ENCODE measurements at places on chromosomes 6 and 20. TPM values are rescaled to one million over a fixed set of nuclear protein-coding genes. Genes with fewer than 3 reads are reported as not detected.

DNA sequence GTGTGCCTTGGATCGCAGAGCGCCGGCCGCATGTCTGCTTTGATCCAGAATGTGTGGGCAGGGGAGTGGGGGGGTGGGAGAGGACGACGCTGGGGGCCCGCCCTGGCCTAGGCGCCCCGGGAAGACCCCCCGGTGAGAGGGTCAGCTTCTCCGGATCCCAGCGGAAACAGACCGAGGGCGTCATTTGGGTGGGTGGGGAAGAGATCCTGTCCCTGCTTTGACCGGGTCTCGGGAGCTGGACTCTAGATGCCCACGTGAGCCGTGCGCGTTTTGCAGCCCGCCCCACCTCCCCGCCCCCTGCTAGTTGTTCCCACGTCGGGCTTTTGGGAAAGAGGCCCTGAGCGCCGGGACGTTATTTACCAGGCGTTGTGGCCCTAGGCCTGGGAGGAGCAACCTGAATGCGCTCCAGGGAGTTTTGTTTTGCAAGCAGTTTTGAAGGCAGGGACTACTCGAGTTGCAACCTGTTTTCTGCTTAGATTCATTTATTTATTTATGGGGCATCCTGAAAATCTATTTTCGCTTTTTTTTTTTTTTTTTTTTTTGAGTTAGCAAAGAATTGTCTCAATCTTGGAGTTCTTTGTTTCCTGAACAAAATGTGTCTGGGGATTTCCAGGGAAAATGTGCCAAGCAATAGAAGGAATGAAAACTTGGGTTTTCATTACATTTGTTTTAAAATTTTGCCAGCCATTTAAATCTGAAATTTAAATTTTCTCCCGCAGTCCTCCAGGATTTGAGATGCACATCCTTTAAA, 1.6 kb downstream of the DSP start:
- H3K4me1 ChIP-seq: peaks cover 26% of the 10 kb centered on the region
- peaks cover 64% of the 10 kb centered on the region for H3K27me3 ChIP-seq
- peak overlapping the region; percentile 61 for H3K4me3 ChIP-seq

DNA sequence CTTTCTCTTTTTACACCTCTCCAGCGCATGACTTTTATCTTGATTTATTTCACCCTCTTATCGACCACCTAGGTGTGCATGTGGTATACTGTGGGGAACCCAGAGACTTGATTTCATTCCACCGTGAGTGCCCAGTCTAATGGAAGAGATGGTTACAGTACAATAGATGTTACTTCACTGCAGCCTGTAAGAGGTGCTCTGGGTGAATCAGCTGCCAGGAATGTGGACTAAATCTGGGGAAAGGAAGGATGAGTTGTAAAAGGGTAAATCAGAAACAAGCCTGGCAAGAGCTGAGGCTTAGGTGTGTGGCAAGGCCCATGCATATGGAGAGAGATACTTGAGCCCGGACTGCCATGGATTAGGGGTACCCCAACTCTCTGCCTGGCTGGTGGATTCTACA, 7.4 kb downstream of the STK35 start:
- H3K4me3 ChIP-seq: no peak overlapping the region
- H3K4me1 ChIP-seq: peaks cover 86% of the 10 kb centered on the region
- H3K27me3 ChIP-seq: no peaks in the 10 kb centered on the region
- DNase-seq: no peak
- peak overlapping the region; percentile 18 for H3K27ac ChIP-seq
- peaks cover 8% of the 10 kb centered on the region for H3K36me3 ChIP-seq

DNA sequence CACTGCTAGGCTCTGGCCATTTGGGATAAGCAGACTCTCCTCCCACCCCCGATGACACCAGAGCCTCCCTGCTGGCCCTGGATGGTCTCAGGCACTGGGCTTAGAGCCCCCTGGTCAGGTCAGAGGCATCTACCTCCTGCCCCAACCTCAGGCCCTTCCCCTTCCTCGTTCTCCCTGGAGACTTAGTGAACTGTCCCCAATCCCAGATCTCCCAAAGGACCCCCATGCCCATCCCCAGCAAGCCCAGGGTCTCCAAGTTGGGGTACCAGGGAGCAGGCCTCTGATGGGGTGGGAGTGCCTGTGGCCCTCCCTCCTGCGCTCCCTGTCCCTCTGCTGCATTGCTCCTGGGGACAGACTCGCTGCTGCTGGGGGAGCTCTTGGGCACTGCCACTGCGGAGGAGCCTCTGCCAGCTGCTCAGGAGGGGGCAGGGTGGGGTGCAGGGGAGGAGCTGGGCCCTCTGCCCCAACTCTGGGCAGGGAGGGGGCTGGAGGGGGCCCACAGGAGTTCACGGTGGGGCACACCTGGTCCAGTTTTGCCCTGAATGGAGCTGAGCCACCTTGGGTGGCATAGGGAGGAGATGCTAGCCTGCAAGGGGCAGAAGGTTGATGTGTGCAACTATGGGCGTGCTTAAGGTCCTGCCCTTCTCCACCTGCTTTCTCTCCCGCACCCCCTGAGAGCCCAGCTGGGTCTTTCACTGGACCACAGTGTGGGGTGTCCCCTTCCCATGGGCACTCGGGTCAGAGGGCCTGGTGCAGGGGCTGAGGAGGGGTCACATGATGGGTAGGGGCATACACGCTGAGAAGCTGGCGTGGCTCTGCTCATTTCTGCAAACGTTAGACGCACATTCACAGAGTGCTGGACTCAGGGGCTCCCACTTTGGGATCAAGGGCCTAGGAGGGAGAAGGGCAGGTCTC, 40.4 kb downstream of the SPDEF start:
- H3K27ac ChIP-seq: no peak overlapping the region
- H3K36me3 ChIP-seq: no peaks in the 10 kb centered on the region
- H3K4me3 ChIP-seq: no peak overlapping the region

- H3K27ac ChIP-seq: no peak overlapping the region
- H3K4me3 ChIP-seq: no peak overlapping the region
- peaks cover 11% of the 10 kb centered on the region for H3K36me3 ChIP-seq
- H3K27me3 ChIP-seq: no peaks in the 10 kb centered on the region
Observed at GRCh38 chr20:18031888-18032509, 25.7 kb downstream of the OVOL2 start.

- no peak for DNase-seq
- H3K4me1 ChIP-seq: no peaks in the 10 kb centered on the region
- no peaks in the 10 kb centered on the region for H3K36me3 ChIP-seq
- H3K27me3 ChIP-seq: no peaks in the 10 kb centered on the region
- H3K27ac ChIP-seq: no peak overlapping the region
Observed at GRCh38 chr6:121890307-121890910, 455.0 kb downstream of the GJA1 start.

DNA sequence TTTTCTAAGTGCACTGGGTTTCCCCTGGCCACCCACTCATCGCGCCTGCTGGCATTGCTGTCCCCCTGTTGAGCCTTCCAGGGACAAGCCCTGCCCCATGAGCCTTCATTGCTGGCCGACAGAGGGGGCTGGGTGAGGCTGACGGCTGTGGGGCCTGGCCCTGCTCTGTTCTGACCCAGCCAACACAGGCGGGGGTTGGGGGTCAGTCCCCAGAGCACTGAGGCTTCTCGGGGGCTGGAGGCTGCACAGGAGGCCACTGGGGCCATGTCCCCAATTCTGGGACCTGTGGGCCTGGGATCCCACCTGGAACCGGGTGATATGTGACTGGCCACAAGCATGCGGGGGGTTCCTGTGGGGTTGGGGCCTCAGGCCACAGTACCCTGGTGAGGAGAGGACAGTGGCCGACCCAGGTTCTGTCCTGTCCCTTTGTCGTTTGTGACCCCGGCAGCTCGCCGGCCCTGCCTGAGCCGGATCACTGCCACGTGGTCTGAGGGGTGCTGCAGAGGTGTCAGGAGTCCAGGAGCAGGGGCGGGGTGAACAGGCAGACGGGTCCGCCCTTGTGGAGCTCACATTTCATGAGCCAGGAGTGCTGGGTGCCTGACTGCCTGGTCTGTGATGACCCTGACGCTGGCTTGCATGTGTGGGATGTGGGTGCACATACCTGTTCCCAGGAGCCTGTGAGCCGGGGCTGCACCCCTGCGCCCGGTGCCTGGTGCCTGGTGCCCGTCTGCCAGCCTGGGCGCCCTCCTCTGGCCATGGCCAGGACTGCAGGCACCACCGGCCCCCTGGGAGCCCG, 2.1 kb upstream of the COL20A1 start:
- peaks cover 35% of the 10 kb centered on the region for H3K36me3 ChIP-seq
- DNase-seq: no peak
- peaks cover 13% of the 10 kb centered on the region for H3K27me3 ChIP-seq
- no peaks in the 10 kb centered on the region for H3K4me1 ChIP-seq

GRCh38 chr6:40431706-40432105, 155.5 kb downstream of the LRFN2 start:
- no peaks in the 10 kb centered on the region for H3K4me1 ChIP-seq
- no peak overlapping the region for H3K27ac ChIP-seq
- H3K36me3 ChIP-seq: no peaks in the 10 kb centered on the region
- no peak overlapping the region for H3K4me3 ChIP-seq
- H3K27me3 ChIP-seq: no peaks in the 10 kb centered on the region
- no peak for DNase-seq

- no peaks in the 10 kb centered on the region for H3K36me3 ChIP-seq
- H3K27ac ChIP-seq: no peak overlapping the region
- H3K4me1 ChIP-seq: peaks cover 5% of the 10 kb centered on the region
- no peaks in the 10 kb centered on the region for H3K27me3 ChIP-seq
Observed at GRCh38 chr20:10927011-10927583, 253.3 kb upstream of the JAG1 start.

GRCh38 chr20:574297-574942, 30.8 kb upstream of the CSNK2A1 start:
- H3K4me3 ChIP-seq: no peak overlapping the region
- H3K27me3 ChIP-seq: peaks cover 15% of the 10 kb centered on the region
- H3K4me1 ChIP-seq: peaks cover 24% of the 10 kb centered on the region
- H3K27ac ChIP-seq: peak overlapping the region; percentile 27
- no peaks in the 10 kb centered on the region for H3K36me3 ChIP-seq
- no peak for DNase-seq

- H3K27ac ChIP-seq: no peak overlapping the region
- H3K36me3 ChIP-seq: no peaks in the 10 kb centered on the region
- no peaks in the 10 kb centered on the region for H3K27me3 ChIP-seq
- no peak for DNase-seq
- no peaks in the 10 kb centered on the region for H3K4me1 ChIP-seq
Observed at GRCh38 chr6:107077710-107078109, 37.6 kb downstream of the BEND3 start.

Gene FUT9
- total RNA-seq: not detected

Gene HRH3
- not detected for total RNA-seq

Gene HLA-DQB1
- 132 TPM for total RNA-seq

Gene CHRNA4
- total RNA-seq: not detected

DNA sequence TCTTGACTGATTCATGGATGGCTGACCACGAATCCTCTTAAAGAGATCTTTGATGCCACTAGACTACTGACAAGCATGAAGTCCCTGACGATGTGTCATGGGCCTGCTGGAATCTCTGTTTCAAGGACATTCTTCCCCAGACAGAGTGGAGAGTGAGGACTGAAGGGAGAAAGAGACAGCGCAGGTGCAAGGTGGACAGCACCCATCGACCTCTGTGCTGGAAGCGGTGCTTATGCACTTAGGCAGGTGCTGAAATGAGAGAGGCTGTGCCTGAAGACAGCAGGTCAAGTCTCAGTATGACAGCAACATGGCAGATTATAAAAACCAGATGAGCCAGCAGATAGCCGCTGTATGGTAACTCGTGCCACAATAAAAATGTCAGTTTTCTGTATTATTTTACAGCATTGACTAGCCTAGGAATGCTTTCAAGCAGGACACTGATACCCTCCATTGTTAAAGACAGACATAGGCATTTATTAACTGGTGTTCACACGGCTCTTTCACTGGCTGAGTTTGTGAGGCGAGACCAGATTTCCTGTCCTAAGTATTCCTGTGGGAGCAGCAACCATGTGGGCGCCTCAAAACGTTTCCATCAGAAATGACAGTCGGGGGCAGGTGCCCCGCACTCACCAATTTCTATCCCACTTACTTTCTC, 47.5 kb downstream of the FOXC1 start:
- no peak overlapping the region for H3K27ac ChIP-seq
- H3K36me3 ChIP-seq: no peaks in the 10 kb centered on the region
- no peak for DNase-seq
- no peak overlapping the region for H3K4me3 ChIP-seq
- H3K27me3 ChIP-seq: no peaks in the 10 kb centered on the region

Gene PARD6B
- 32.5 TPM for total RNA-seq

Gene ESF1
- total RNA-seq: 12.4 TPM

Gene WASF1
- total RNA-seq: 4.3 TPM

DNA sequence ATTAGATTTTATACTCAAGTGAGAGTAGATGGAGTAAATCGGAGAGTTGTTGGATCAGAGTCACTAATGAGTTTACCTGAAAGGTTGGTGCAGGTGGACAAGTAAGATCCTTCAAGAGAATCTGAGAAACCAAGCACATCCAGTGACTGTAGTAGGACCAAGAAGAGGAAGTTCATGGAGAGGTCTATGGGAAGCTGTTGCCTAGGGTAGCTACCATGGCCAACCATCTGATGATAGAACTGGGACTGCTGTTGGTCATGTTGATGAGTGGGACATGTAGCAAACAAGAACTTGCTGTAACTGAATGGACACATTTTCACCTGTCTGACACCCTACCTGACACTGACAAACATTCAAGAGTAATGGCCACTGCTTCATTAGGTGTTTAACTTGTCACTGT, 11.3 kb upstream of the ADGB start:
- H3K27me3 ChIP-seq: no peaks in the 10 kb centered on the region
- no peak overlapping the region for H3K27ac ChIP-seq
- no peak for DNase-seq
- no peaks in the 10 kb centered on the region for H3K36me3 ChIP-seq

Gene NFATC2
- total RNA-seq: 6.6 TPM

DNA sequence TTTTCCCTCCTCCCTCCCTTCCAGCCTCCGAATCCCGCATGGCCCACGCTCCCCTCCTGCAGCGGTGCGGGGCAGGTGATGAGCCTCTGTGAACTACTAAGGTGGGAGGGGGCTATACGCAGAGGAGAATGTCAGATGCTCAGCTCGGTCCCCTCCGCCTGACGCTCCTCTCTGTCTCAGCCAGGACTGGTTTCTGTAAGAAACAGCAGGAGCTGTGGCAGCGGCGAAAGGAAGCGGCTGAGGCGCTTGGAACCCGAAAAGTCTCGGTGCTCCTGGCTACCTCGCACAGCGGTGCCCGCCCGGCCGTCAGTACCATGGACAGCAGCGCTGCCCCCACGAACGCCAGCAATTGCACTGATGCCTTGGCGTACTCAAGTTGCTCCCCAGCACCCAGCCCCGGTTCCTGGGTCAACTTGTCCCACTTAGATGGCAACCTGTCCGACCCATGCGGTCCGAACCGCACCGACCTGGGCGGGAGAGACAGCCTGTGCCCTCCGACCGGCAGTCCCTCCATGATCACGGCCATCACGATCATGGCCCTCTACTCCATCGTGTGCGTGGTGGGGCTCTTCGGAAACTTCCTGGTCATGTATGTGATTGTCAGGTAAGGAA, at the start of gene OPRM1:
OPRM1 (plus strand) TSS at position 10 of the 612 bp plus-strand sequence; CDS start at position 315, 305 bp downstream.
- peak; percentile 46 for DNase-seq
- peaks cover 16% of the 10 kb centered on the region for H3K27me3 ChIP-seq
- no peaks in the 10 kb centered on the region for H3K4me1 ChIP-seq
- H3K27ac ChIP-seq: no peak within 1 kb of the TSS

Data from lower lobe of right lung (tissue), 2 donors.